ENCODE measurements at places on chromosomes 1 and 21.

- peaks cover 76% of the 10 kb centered on the region for H3K36me3 ChIP-seq
- peak overlapping the region; percentile 98 for H3K27ac ChIP-seq
- peak; percentile 68 for DNase-seq
- no peaks in the 10 kb centered on the region for H3K27me3 ChIP-seq
These were observed 10.8 kb upstream of the A3GALT2 start for GRCh38 chr1:33331444-33332356.

DNA sequence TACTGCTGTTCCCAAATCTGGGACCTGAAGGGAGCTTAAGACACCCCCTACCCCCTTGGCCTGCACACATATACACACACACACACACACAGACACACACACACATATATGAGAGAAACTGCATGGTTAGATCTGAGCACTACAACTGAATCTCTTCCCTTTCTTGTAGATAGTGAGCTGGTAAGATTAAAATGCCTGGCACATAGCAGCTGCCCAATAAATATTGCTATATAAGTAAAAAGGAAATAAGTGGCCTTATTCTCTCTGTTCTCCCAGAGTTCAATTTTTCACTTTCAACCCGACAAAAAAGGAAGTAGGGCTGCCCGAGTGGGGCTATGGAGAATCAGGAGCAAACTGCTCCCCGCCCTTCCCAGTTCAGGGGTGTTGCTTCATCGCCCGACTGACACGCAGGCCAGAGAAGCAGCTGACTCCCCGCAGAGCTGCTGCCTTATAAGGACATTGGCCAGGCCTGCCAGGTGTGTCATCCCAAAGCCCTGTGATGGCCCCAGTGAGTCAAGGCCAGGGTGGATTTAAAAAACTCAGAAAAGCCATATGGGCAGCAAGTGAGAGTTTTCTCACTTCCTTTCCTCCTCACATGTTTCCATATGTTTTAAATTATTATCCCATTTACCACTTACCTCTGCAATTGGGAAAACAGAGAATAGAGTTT, 106.5 kb upstream of the SLC44A3 start:
- no peaks in the 10 kb centered on the region for H3K27me3 ChIP-seq
- H3K36me3 ChIP-seq = no peaks in the 10 kb centered on the region
- DNase-seq = peak; percentile 89
- H3K4me1 ChIP-seq = peaks cover 25% of the 10 kb centered on the region
- peak overlapping the region; percentile 0 for H3K27ac ChIP-seq

- peaks cover 47% of the 10 kb centered on the region for H3K36me3 ChIP-seq
- DNase-seq = peak; percentile 49
- H3K27me3 ChIP-seq = no peaks in the 10 kb centered on the region
- H3K4me1 ChIP-seq = no peaks in the 10 kb centered on the region
- no peak overlapping the region for H3K27ac ChIP-seq
- H3K4me3 ChIP-seq = no peak overlapping the region
These were observed 51.5 kb downstream of the CAPN2 start for GRCh38 chr1:223763881-223764280.

DNA sequence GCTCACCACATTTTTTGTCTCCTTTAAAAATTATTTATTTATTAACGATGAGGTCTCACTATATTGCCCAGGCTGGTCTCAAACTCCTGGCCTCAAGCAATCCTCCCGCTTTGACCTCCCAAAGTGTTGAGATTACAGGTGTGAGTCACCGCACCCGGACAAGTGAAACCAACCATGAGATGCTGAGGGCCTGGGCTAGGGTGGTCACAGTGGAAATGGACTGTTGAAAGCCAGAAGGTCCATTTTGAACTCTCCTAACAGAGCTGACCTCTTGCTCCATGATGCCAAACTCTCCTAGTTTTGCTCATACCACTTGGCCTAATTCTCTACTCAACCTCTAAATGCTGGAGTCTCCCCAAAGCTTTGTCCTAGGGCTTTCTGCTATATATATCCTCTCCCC, 109.1 kb downstream of the SLC45A1 start:
- no peak overlapping the region for H3K4me3 ChIP-seq
- no peak for DNase-seq
- H3K4me1 ChIP-seq = peaks cover 52% of the 10 kb centered on the region
- H3K36me3 ChIP-seq = no peaks in the 10 kb centered on the region
- peak overlapping the region; percentile 63 for H3K27ac ChIP-seq

DNA sequence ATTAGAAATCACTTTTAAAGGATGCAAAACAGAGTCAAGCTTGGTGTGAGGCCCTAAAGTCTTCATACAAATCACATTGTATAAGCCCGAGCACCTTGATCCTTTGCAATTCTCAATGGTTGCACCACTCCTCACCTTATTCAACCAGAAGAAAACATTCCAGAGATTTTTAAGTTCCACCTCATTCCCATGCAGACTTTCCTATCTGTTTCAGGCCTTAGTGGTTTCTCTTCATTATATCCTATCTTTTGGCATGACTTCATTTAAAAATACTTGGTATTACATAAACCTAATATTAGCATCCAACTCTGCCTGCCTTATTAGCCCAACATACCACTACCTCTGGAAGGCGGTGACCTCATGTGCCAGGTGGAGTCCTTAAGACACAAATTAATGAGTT, 9.3 kb upstream of the GREM2 start:
- no peak overlapping the region for H3K27ac ChIP-seq
- H3K27me3 ChIP-seq = no peaks in the 10 kb centered on the region
- no peak for DNase-seq
- no peaks in the 10 kb centered on the region for H3K4me1 ChIP-seq
- H3K36me3 ChIP-seq = no peaks in the 10 kb centered on the region

- no peaks in the 10 kb centered on the region for H3K4me1 ChIP-seq
- no peak overlapping the region for H3K4me3 ChIP-seq
- no peaks in the 10 kb centered on the region for H3K36me3 ChIP-seq
- H3K27me3 ChIP-seq = no peaks in the 10 kb centered on the region
- DNase-seq = no peak
- no peak overlapping the region for H3K27ac ChIP-seq
These were observed 170.0 kb upstream of the KCTD3 start for GRCh38 chr1:215397106-215397505.

DNA sequence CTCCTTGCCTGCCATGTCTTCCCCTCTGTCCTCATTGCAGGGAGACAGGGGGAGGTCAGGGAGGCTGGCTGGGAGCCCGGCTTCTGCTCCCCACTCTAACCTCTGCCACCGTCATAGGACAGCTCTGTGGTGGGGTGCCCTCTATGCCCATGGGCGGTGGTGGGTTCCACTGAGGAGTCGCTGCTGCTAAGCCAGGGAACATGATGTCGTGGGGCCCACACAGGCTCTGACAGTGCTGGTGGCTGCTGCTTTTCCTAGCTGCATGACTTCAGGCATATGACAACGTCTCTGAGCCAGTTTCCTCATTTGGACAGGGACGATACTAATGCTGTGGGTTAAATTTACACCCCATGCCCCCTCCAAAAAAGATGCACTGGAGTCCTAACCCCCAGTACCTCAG, 14.7 kb downstream of the KCNA10 start:
- peaks cover 19% of the 10 kb centered on the region for H3K4me1 ChIP-seq
- H3K4me3 ChIP-seq = no peak overlapping the region
- no peaks in the 10 kb centered on the region for H3K36me3 ChIP-seq
- no peak overlapping the region for H3K27ac ChIP-seq

All from spleen (tissue), 13 donors.